ENCODE measurements at places on chromosomes 16 and 17.

GRCh38 chr17:9232591-9233270 lies 211.4 kb downstream of the NTN1 start:
- DNase-seq, result no peak

DNA sequence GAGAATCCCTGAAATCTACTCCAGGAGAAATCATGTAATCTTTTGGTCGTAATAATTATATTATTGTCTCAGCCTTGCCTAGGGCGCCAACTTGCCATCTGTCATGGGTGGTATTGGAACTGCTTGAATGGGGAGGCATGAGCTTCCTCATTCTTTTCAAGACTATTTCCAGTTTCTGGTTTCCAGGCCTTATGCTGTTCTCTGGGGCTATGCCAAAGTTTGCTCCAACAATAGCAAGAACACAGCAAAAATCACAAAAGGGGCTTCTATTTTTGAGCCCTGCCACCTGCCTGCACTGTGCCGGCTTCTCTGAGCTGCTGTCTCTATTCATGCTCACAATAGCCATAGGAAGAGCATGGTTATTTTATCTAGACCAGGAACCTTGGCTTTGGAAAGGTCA lies 111.7 kb downstream of the SPECC1 start:
- no peak for DNase-seq

DNA sequence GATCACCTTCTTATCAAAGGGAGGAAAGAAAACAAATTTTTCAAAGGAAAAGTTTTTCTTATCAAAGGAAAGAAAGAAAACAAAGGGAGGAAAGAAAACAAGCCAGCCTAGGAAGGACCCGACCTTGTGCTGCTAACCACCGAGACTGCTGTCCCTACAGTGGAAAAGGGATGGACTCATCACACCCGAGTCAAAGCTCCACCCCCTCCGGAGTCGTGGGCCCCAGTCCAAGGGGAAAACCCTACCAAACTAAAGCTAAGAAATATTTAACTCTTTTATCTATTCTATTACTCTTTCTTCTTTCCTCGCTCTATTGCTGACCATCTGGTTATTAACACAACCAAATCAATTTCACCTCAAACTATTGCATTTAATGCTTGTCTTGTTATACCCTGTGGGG lies 6.1 kb upstream of the ENDOV start:
- no peak for DNase-seq

DNA sequence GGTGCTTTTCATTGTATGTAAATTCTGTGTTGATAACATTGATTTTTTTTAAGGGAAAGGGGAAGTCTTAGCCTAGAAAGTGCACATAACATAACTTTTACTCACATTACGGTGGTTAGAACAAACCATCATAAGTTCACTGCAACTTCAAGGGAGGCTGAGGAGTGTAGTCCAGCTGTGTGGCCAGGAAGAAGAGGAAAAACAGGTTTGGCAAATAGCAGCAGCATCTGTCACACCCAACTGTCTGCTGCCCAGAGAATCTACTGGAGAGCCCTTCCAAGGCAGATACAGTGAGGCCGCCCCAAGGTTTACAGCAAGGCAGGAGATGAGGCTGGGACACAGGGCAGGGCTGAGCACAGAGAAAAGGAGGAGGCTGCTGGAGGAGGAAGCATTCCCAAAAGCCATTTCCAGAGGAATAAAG lies 60.6 kb downstream of the AIPL1 start:
- no peak for DNase-seq

DNA sequence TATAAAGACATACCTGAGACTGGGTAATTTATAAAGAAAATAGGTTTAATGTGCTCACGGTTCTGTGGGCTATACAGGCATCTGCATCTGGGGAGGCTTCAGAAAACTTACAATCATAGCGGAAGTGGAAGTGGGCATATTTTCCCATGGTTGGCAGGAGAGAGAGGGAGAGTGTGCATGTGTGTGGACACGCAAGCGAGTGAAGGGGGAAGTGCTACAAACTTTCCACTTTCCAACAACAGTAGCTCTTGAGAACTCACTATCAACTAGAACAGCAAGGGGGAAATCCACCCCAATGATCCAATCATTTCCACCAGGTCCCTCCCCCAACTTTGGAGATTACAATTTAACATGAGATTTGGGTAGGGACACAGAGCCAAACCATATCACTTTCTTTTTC lies 11.1 kb downstream of the TAOK1 start:
- DNase-seq, result no peak

DNA sequence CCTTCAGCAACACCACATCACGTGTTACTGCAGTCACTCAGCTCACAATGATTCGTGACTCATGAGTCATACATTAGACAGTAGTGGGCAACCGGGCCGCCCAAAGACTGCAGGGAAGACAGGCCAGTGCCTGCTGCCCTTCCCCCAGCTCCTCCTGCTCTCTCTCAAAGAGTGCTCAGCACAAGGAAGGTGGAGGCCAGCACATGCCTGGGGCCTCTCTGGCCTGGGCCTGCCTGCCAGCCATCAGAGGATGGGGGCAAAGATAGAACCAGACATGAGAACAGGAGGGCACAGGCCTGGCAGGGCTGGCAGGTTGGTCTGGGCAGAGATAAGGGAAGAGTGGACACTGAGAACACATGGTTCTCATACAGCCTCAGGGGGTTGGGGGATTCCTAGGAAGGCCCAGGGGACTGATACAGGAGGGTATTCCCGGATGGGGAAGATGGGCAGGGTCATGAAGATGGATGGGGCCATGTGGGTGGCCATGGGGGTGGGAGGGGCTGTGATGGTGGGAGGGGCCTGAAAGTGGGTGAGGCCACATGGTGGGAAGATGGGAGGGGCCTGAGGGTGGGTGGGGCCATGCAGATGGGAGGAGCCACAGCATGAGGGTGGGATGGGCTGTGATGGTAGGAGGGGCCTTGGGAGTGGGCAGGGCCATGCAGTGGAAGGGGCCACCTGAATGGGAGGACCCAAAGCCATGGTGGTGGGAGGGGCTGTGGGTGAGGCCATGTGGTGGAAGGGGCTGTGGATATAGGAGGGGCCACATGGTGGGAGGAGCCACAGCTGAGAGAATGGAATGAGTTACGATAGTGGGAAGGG lies 29.0 kb downstream of the KATNB1 start:
- DNase-seq, result no peak

GRCh38 chr17:47763913-47764582 lies 31.0 kb downstream of the TBX21 start:
- DNase-seq, result no peak

GRCh38 chr17:30576326-30576861 lies 99.2 kb downstream of the GOSR1 start:
- DNase-seq, result no peak

DNA sequence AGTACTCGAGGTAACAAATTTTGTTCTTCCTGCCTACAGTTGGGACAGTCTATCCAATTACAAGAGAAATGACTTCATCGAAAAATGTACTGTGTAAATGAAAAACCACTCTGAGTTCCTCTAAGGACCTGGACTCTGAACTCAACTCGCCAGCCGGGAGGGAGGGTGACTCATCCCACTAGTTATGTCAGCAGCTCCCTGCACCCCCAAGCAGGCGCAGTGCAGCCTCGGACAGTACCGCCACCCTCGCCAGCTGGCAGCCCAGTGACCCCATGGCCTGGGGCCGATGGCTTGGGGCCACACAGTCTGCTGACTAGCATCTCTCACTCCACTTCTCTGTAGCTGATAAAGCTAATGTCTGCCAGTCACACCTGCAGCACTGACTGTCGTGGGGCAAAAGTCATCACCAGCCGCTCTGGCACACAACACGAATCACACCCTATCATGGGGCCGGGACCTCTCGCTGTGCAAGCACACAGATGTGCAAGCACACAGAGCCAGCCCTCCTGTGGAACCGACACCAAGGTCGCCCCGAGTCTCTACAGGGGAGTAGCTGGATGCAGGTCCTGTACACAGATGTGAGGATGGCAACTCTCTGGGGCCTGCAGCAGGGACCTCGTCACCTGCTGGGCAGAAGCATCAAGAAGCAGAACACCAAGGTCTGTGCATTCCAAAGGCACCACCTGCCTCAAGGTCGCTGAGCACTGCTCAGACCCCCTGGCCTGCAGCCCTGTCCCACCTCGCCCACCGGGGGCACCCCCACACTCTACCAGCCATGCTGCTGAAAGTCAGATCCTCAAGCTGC lies 5.7 kb downstream of the CSNK1D start:
- no peak for DNase-seq

DNA sequence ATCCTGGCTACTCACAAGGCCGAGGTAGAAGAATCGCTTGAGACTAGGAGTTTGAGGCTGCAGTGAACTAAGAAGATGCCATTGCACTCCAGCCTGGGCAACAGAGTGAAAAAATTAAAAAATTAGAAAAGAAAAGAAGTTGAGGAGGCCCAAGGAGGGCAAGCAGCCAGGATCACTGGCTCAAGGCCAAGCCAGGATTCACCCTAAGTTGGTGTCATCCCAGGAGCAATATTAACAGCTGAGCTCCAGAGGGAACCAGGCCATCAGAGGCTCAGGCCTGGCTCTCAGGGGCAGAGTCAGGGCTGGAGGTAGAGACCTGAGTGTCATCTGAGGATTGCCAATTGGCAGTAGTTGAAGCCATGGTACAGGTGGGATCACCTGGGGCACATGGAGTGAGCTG lies 20.7 kb downstream of the DRC3 start:
- no peak for DNase-seq

GRCh38 chr16:84964386-84965128 lies 46.8 kb downstream of the ZDHHC7 start:
- no peak for DNase-seq

DNA sequence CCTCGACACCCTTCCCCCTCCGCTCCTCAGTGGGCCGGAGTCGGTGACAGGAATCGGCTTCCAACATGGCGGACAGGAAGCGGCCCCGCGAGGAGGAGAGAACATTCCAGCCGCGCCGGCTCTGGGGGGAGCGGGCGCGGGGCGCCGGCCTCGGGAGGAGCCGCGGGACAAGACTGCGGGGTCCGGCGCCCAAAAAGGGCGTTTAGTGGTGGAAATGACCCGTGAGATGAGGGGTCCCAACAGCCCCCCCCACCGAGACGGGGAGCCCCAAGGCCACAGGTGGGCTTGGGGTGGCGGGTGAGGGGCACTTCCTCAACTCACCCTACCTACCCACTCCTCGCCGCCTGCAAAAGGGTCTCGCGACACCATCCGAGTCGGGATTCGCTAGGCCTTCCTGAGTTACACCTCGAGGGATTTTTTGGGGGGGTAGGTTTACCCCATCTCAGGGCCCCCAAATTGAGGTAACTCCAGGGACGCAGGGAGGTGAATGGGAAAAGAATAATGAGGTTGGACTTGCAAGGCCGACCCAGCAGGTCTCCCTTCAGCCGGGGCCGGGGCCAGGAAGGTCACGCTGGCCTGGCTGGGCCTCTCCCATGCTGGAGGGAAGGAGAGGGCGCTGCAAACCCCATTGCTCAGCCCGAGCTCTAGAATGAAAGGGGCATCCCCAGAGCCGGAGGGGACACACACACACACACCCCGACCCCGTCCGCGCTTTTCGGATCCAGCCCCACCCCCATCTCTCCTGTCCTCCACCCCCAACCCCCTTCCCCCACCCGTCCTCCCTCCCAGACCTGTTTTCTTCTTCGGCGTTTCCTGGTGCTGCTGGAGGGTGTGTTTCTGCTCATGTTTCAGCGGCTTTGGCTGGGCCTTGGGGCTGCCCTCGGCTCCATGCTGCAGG lies 707 bp downstream of the NUFIP2 start:
- DNase-seq, result peak; percentile 24

DNA sequence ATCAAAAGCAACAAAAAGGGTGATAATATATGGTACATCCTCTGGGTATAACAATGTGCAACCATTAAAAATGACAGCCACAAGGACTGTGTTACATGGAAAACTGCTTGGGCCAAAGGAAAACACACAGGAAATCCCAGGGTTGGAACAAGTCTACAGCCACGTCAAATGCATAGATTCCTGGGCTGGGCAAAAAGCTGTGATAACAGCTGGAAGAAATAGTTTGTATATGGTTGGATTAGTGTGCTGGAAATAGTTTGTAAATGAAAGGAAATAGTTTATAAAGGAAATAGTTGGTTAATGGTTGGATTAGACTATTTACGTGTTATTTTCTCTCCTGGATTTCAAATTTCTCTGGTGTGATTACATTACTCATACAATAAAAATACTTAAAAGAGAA lies 2.6 kb downstream of the HSD17B2 start:
- no peak for DNase-seq

GRCh38 chr17:65797809-65798208 lies 236.4 kb upstream of the AXIN2 start:
- no peak for DNase-seq

DNA sequence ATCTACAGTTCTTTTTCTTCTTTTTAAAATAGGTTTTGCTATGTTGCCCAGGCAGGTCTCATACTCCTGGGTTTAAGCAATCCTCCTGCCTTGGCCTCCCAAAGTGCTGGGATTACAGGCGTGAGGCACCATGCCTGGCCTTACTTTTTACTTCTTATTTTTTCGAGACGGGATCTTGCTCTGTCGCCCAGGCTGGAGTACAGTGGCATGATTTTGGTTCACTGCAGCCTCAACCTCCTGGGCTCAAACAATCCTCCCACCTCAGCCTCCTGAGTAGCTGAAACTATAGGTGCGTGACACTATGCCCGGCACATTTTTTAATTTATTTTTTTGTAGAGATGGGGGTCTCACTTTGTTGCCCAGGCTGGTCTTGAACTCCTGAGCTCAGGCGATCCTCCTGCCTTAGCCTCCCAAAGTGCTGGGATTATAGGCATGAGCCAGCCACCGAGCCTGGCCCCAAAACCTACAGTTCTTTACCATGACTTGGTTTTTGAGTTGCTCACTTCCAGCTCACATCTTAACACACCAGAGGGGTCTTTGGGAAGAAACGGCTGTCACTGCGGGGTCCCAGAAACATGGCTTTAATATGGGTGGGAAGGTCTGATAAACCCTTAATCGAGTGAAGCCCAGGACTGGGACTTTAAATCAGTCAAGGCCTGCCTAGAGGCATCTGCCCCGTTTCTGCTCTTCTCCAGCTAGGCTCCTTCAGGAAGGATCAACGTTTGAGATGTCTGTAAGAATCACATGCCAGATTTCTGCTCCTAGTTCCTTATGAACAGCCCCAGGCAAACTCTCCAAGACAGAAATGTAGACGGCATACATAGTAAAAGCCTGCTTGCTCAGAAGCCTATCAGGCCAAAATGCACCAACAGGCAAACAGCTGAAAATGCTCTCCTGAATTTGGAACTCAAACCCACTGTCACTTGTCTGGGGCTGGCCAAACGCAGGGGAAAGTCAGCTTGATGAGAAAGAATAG lies 91.7 kb upstream of the TOB1 start:
- no peak for DNase-seq

Data from stimulated activated CD8-positive, alpha-beta memory T cell treated with anti-CD3 and anti-CD28 coated beads, Interleukin-2, amount 100 ng/mL, for 1 hour (primary cell).